CD14-positive monocyte (primary cell): ENCODE measurements at places on chromosomes 1 and 21.

DNA sequence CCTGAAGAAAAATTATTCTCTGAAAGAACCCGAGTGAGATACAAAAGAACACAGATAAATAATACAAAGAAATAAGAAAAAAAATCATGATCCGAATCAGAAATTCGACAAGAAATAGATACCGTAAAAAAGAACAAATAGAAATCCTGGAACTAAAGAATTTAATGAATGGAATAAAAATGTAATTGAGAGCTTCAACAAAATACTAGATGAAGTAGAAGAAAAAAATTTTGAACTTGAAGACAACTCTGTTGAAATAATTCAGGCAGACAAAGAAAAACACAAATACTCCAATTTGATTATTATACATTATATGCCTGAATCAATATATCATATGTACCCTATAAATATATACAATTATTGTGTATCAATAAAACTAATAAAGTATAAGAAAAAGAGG lies 4.8 kb upstream of the OR6F1 start:
- no peak for DNase-seq

DNA sequence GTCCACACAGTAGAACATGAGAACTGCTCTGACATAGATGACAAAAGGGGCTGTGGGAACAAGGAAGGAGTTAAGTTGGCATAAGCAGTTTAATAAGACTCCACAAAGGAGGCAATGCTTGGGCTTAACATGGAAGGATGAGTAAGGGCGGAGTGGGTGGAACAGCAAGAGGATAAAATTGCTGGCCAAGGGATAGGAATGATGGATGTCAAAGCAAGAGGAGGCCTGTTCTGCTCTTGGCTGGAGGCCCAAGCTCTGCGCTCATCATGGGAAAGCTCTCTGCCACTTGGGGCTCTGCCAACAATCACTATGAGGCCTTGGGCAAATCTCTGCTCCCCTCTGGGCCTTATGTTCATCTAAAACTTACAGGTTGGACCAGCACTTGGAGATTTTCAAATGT lies 98.3 kb upstream of the CAMK1G start:
- DNase-seq = no peak

- DNase-seq = peak; percentile 74
Measured at GRCh38 chr1:2212532-2213491, 15.3 kb upstream of the SKI start.

DNA sequence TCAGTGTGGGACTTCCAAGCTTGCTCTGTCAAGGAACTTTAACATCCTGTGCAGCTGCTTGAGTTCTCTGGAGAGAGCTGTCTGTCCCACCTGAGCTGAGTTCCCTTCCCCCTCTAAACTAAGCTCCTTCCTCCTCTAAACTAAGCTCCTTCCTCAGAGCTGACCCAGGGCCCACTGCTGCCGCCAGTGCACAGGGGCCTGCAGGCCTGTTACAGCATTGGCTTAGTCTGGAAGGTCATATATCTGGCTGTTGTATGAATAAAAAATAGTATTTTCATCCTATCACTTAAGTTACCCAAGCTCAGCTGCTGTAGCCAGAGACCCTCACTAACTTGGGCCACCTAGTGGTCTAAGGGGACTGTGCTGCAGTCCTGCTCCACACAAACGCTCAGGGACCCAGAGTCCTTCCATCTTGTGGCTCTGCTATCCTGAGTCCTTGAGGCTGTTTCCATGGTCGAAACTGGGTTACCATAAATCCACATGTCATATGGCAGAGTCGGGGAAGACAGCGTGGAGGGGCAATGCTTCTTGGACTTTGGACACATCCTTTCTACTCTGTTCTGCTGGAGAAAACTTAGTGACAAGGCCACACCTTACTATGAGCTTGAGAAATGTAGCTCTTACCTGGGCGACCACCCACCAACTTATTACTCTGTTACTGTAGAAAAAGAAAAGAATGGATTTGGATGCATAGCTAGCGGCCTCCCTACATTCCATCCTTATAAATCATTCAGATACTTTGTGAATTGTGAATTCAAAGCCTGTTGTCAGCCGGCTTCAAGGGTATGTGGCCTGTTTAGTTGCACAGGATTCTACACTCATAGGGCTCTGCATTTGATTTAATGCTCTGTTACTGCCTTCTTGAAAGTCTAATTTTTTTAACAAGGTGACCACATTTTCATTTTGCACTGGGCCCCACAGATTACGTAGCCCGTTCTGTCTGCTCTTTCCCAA lies 71.4 kb upstream of the GCLM start:
- no peak for DNase-seq

DNA sequence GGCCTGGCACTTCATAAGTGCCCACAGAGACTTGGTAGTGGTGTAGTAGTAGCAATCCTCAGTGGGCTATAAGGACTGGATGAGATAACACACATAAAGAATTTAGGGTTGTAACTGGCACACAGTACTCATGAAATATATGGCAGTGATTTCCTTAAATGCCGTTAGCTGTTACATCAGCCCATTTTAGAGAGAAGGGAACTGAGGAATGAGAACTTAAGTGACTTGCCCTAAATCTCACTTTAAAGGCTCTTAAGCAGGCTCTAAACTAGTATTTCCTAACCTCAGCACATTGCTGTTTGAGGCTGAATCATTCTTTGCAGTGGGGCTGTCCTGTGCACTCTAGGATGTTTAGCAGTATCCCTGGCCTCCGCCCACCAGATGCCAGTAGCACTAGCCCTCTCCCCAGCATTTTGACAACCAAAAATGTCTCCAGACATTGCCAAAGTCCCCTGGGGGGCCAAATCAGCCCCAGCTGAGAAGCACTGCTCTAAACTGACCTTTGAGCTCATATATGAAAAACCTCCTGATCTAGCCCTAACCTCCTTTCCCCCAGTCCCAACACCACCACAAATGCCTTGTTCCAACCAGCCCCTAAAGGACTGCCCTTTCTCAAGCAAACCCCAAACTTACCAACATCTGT lies 11.6 kb downstream of the CAMK2N1 start:
- no peak for DNase-seq

DNA sequence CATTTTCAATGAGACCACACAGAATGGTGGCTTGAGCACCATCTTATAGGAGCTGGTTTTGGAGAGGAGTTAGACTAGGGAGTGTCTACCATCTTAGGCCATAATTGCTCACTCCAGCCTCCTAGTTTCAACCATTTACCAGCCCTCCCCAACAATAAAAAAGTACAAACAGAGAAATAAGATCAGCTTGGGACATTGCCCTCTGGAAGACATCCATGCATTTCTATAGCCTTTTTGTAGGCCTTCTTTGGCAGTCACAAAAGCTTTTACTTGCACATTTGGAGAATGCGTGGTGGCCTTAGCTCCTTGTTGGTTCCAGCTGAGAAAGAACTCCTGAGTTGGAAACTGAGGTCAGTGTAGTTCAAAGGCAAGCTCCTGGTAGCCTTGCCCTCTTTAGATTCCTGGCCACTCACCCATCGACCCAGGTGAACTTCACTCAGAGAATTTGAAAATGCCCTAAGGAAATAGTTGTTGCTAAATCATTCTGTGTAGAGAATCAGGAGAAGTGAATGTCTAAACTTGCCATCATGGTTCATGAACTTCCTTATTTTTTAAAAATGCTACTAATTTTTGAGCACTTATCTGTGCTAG lies 301.7 kb upstream of the PROX1 start:
- DNase-seq = no peak

DNA sequence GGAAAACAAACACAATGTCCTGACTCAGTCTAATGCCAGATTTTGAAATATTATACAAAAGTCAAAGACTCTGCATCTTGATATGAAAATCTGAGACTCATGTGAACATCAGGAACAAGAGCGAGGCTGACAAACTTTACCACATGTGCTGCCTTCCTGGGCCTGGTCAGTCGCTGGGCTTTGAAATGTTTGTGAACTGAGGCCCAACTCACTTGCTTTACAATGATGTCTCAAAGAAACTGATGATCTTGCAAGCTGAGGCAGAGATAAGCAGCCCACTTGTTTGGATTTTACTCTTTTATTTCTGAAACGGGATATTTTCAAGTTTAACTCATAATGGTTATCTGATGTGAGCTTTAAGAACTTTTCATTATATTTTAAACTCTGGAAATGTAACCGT lies 2.1 kb downstream of the BCAR3 start:
- DNase-seq = no peak

DNA sequence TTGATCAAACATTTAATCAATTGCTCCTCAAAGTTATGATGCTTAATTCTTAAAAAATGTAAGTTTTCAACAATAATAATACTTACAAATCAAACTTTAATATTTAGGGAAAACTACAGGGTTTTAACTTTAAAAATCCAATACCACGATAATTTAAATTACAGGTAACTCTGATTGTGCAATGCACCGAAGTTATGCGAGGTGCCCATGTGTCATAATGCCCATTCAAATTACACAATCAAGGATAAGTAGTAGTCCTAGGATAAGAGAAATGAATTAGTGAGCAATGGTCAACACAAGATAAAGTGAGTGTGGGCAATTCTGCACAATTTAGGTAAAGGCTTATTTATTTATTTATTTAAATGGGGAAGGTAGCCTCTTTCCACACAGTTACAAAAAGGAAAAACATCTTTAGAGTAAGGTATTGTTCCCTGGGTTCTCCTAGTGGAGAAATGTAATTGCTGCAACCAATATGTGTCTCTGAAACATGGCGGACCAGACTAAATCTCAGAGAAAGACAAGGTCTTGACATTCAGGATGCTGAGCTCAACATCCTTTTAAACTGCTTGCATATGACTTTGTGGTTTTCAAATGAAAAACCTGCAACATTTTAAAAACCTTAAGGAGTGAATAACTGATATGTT lies 164.2 kb downstream of the TTLL7 start:
- no peak for DNase-seq

DNA sequence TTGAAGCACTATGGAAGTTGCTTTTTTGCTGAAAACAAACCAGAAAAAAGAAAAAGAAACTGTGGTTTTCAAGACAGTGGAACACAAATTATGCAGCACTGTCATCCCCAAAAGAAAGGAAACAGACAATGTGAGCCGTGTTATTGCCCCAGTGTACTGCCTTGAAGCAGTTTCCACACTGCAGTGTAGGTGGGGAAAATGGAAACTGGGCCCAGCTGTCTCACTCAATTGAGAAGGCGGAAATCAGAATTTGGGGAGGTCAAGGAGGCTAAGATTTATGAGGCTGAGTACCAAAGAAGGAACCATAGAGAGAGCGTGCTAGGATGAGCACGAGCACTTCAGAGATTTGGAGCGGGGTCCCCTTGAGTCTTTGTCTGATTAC lies 55.5 kb downstream of the MPZL1 start:
- DNase-seq = no peak

DNA sequence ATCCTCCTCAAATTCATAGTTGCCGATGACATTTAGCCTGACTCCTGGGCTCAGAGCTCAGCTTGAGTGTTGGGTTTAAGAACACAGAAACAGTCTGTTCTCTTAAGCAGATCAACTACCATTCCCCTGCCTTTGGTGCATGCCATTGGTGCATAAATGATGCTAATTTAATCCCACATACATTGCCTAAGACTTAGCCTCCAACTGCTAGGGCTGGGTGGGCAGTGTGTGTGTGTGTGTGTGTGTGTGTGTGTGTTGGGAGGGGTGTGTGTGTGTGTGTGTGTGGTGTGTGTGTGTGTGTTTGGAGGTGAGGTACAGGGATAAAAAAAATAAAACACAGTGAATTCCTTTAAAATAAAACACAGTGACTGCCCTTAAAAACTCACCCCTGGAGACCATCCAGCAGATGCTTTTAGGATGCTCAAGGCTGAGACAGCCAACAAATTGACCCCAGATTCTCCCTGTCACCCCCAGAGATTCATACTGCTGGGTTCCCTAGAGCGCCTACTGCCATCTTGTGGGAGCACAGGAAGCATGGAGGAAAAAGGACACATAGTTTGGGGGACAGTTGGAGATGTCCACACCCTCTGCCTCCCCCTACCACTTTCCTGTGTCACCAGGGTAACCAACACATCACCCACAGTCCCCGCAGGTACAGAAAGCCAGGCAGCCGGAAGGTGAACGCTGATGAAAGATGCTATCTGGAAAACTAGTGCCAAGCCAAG lies 30.6 kb downstream of the KLHDC7A start:
- DNase-seq = no peak

DNA sequence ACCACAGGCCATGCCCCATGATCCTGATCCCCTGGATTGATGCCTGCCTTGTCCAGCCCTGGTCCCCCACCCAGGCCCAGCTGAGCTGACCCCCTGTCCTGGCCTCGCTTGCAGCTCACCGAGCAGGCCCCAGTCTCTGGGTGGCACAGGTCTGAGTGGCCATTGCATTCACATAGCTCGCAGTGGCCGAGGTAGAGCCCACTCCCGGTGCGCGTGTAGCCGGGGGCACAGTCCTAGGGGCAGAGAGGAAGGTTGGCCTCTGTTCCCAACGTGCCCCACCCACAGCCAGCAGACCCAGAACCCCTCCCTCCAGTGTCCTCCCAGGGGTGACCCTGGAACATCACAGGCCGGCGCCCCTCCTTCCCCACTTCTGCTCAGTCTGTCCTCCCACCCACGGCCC lies 51.9 kb downstream of the LDLRAD2 start:
- no peak for DNase-seq
